Activated T-cell treated with anti-CD3 and anti-CD28 coated beads, Interleukin-2, amount 50 U/mL, for 72 hours (primary cell): ENCODE measurements at places on chromosomes 5 and 9. TPM values are rescaled to one million over a fixed set of nuclear protein-coding genes. Genes with fewer than 3 reads are reported as not detected.
A peak's percentile ranks its signal among the peaks of the same experiment; 100 is the strongest.

GRCh38 chr9:132579427-132579798 is 3.0 kb upstream of the BARHL1 start:
- no peak overlapping the region for H3K27ac ChIP-seq
- peaks cover 5% of the 10 kb centered on the region for H3K36me3 ChIP-seq
- peaks cover 6% of the 10 kb centered on the region for H3K4me1 ChIP-seq
- peaks cover 88% of the 10 kb centered on the region for H3K27me3 ChIP-seq
- no peak for DNase-seq

GRCh38 chr5:74257645-74258313 is 382.7 kb downstream of the ENC1 start:
- H3K27ac ChIP-seq: no peak overlapping the region
- no peaks in the 10 kb centered on the region for H3K36me3 ChIP-seq
- peaks cover 52% of the 10 kb centered on the region for H3K27me3 ChIP-seq
- no peak for DNase-seq
- no peaks in the 10 kb centered on the region for H3K4me1 ChIP-seq

- no peak for DNase-seq
- H3K27me3 ChIP-seq: no peaks in the 10 kb centered on the region
- H3K27ac ChIP-seq: peak overlapping the region; percentile 85
Observed at GRCh38 chr5:149007174-149007573, 55.7 kb downstream of the SH3TC2 start.

Gene SPATA31C1
- total RNA-seq: not detected

Gene C9orf43
- 1.3 TPM for total RNA-seq

Gene UHRF2
- 84.6 TPM for total RNA-seq

Gene DDX4
- 1.0 TPM for total RNA-seq

Gene ADGRV1
- 0.21 TPM for total RNA-seq
